NCI-H524 (cell line): ENCODE measurements at places on chromosomes 11 and 22.

GRCh38 chr11:1222491-1223345 is at the start of gene MUC5B:
TSS of gene MUC5B (plus strand) at chr11:1223066. CDS start at chr11:1223124, 58 bp downstream.
- DNase-seq: no peak

DNA sequence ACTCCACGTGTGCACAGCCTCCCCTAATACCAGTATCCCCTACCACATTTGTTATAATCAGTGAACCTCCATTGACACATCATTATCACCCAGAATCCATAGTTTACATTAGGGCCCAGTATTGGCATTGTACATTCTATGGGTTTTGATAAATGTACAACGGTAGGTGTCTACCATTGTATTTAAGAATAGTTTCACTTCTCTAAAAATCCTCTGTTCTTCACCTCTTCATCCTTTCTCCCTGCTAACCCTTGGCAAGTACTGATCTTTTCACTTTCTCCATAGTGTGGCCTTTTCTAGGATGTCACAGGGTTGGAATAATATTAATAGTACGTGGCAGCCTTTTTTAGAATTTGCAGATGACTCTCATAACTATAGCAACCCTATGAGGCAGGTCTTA is 353.8 kb downstream of the DDX10 start:
- DNase-seq: no peak

DNA sequence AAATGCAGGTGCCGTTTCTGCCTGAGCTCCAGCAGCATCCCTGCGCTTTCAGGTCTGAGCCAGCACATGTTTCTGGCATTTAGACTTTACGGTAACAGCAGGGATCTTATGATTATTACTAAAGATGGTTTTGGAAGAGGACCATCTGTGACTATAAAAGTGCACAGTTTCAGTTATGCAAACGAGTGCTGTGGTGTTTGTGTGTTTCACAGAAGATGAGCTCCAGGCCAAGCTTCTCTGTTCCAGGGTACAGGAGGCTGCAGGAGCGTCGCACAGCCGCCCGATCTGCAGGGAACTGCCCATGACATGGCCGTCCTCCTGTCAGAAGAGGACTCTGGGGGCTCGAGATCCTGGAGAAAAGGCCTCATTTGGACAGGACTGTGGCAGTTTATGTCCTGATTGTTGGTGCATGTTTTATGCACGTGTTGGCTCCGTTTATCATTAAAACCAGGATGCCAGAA is 297.3 kb downstream of the TBC1D22A start:
- peak; percentile 88 for DNase-seq

DNA sequence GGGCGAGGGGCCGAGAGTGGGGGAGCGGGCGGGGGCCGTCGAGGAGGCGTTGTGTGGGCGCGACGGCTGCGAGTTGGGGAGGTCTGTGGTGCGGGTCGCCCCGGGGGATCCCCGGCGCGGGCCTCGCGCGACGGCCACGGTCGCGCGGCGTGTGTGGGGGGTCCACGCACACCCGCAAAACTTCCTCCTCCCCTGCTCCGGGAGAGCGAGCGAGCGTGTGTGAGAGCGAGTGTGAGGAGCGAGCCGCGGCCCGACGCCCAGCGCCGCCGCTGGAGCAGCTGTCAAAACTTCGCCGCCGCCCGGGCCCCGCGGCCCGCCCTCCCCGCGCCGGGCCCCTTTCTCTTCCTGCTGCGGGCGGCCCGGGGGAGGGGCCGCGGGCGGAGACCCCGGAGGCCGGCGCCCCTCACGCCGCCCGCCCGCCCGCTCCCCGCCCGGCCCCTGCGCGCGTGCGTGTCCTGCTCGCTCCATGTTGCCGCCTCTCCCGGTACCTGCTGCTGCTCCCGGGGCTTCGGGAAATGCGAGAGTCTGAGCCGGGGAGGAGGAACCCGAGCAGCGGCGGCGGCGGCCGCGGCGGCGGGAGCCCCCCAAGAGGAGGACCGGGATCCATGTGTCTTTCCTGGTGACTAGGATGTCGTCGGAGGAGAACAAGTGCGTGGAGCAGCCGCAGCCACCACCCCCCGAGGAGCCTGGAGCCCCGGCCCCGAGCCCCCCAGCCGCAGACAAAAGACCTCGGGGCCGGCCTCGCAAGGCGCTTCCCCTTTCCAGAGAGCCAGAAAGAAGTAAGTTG is 9.0 kb upstream of the CCT8L2 start:
- no peak for DNase-seq

DNA sequence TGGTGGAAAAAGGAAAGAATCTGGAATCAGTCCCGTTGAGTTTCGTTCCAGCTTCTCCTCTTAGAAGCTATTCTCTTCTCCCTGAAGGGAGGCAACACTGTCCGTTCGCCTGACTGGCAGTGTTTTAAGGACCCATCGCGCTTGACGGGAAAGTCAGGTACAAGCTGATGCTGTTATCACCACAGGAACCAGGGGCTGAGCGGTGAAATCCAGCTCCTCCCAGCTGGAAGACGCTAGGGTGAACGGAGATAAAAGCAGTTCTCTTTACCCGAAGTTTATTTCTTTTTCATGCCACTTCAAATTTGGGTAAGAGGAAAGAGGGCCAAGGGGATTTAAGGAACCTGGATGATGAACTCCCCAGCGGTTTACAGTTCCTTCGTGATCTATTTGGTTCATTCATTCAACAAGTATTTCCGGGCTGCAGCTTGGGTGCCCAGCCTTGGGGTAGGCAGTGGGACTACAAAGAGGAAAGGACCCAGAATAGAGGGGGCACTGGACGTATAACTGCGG is 551 bp upstream of the DEUP1 start:
- DNase-seq: peak; percentile 47

DNA sequence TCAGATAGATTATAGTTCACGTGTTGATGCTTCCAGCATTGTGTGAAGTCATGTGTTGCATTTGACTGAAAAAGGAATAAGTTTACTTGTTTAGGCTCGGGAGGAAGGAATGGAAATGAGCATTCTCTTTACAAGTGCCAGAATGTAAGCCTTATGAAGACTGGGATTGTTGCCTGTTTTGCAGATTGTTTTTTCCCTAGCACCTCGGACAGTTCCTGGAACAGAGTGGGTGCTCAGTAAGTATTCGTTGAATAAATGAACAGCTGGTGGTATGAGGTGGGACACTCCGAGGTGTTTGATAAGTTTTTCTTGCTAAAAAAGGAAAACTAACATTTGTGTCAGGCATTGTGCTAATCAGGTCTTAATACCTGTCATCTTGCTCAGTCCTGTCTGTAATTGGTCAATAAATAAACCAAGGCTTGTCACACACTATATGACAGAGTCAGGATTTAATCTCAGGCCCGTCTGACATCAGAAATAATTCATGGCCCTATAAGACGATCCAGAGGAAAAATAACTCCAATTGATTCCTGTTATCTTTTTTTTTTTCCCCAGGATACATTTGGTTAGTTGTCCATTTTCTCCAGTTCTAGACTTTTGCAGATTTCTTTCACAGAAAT is 304.7 kb downstream of the NELL1 start:
- no peak for DNase-seq

DNA sequence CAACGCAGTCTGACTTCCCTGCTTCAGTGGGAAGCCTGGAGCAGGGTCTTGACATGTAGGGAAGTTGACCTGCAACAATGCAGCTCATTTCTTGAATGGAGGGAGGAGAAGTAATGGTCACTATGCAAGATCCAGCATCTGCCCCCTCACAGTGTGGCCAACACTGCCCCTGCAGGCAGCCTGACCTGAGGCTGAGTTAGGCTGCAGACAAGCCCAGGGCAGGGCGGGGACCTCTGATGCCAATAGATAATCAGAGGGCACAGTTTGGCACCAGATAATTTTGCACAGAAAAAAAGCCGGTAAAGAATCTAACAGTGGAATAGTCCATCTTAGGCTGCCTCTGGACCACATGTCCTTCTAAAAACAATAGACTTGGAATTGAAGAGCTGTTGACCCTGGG is 182.3 kb downstream of the DSCAML1 start:
- DNase-seq: no peak

GRCh38 chr11:103894034-103894433 is 142.4 kb upstream of the DDI1 start:
- DNase-seq: no peak

- no peak for DNase-seq
Measured at GRCh38 chr22:46162285-46162684, 12.0 kb downstream of the PPARA start.

GRCh38 chr11:64358907-64359711 is at the start of gene RPS6KA4:
TSS of gene RPS6KA4 (plus strand) at chr11:64359162. CDS start at chr11:64359236, 74 bp downstream.
- DNase-seq: peak; percentile 39

DNA sequence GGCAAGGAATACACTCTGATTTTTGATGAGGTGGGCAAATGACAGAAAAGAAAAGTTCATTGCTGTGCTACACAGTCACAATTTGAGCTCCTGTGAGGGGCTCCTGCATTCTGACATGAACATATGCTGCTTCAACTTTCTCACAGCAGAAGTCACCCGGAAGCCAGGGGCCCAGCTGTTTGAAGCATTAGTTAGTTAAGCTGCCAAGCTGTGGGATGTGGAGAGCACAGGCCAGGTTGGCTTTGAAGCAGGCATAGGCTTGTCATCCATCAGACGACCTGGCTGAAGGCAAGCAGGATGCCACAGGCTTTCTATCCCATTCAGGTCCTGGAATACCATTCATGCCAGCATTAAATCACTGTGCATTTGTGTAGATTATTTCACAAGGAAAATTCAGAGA is 63.1 kb downstream of the MTNR1B start:
- DNase-seq: peak; percentile 78

DNA sequence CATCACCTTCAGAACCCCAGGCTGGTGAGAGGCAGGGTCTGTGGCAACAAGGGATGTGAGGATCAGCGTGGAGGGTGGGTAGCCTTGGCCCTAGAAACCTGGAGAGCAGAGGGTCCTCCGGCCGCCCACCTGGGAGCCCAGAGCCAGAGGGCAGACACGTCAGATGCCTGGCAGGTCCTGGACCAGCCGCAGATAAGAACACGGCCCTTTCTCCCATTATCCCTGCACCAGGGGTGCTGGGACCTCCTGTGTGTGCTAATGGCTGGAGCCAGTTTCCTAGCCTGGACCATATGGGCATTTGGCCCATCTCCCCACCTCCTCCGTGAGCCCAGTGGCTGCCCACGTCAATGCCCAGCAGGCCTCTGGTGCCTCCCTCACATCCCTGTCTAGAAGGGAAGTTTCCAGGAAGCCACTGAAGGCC is 88.4 kb downstream of the MORC2 start:
- DNase-seq: no peak

- DNase-seq: no peak
Measured at GRCh38 chr22:45942787-45943493, 34.0 kb downstream of the WNT7B start.

GRCh38 chr11:12292766-12293165 is 84.6 kb upstream of the PARVA start:
- DNase-seq: no peak

- no peak for DNase-seq
Measured at GRCh38 chr11:13449522-13449921, 13.5 kb downstream of the BTBD10 start.

DNA sequence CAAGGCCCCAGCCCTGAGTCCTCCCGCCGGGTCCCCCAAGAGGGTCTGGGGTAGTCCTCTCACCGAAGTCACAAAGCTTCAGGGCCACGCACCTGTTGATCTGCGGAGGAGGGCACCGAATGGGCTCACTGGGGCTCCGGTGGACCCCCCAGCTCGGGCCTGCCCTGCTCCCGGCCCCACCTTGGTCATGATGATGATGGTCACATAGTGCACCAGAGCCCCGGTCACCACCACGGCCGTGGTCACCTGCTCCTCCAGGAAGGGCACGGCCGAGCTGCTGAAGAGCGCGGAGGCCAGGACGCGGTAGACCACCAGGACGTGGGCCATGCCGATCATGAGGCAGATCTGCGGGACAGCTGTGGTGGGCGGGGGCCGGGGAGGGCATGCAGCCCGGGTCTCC is 13.5 kb upstream of the SIGIRR start:
- no peak for DNase-seq

GRCh38 chr11:59800390-59801025 is 10.1 kb downstream of the MRPL16 start:
- DNase-seq: no peak

DNA sequence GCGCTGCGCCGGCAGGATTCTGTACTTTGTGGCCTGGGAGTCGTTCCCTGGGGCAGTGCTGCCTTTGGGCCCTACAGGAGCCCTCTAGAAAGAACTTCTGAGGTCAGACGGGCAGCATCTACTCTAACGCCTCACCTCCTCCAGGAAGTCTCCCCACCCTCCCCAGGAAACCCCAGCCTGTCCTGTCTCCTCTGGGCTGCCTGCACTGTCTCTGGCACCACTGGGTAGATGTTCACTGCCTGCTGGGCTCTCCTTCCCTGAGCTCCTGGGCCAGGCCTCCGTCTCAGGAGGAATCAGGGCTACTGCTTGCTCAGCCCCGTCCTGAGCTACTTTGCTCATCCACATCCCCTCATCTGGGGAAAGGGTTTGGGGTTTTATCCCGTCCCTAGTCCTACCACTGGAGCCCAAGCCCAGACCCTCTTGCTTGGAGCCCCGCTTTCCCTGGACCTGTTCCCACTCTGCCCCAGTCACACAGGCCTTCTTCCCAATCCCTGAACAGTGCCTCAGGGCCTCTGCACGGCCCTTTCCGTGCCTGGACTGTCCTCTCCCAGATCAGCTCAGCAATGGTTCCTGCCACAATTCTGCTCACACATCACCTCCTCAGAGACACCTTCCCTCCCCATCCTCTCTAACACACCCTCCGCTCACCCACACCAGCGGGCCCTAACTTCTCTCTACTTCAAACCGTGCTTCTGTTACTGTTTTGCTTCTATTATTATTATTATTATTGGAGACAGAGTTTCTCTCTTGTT is 11.3 kb upstream of the TREH start:
- no peak for DNase-seq

GRCh38 chr11:13152264-13152663 is 125.3 kb upstream of the BMAL1 start:
- no peak for DNase-seq

DNA sequence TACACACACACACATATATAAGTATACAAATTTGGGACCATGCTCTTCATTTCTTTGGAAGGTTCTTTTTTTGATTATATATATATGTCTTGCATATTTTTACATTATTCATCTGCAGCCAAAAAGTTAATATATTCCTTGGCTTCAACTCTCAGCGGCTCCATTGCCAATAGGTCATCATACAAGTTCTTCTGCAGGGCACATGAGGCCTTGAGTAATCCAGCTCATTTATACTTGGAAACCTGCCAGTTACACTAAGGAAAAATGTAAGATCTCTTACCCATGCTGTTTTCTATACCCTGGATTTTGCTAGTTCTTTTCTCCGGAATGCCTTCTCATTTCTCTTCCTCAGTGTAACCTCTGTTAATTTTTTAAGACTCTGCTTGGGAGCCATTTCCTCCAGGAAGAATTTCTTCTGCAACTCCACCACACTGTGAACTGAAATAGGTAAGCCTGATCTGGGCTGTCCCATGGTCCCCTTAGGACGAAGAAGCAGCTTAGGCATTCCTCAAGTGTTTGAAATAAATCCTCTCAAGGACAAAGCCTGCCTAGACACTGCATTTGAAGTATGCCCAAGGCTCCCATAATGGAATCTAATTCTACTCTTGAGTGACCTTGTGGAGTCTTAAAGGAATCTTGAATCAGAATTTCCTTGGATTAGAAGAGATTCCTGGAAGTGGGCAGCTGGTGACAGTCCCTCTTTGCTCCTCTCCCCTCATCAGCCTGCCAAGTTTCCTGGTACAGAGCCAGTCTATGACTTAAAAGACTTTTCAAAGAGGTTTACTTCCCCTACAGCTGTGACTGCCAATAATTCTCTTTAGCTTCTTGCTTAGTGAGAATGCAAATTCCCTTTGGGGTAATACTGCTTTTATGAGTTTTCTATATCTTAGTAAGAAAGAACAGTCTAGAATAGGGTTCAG is 182.8 kb downstream of the C11orf87 start:
- DNase-seq: peak; percentile 87

GRCh38 chr11:117248341-117248740 is 15.9 kb downstream of the RNF214 start:
- DNase-seq: no peak

- DNase-seq: peak; percentile 18
Measured at GRCh38 chr11:35418282-35419183, 825 bp downstream of the SLC1A2 start.

- DNase-seq: peak; percentile 70
Measured at GRCh38 chr11:19723572-19724342, 11.1 kb downstream of the NAV2 start.
